Hematopoietic multipotent progenitor cell treated with erythropoietin and hydrocortisone succinate and interleukin-3 and kit ligand, for 6 days (in vitro differentiated cells): ENCODE measurements at places on chromosomes 5 and 9.

DNA sequence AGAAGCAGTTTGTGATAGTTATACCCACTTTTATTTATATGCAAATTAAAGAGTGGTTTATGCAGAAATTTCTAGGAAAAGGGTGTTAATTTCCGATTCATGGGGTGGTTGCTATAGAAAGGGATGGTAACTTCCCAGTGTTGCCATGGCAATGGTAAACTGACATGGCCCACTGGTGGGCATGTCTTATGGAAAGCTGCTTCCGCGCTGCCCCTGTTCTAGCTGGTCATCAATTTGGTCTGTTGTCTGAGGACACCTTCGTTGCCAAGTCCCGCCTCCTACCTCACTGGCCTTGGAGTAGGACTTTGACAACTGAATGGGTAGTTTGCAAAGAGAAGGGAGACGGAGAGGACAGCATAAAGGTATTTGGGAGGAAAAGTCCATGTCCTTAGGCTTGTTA lies 74.0 kb upstream of the SMIM23 start:
- no peak for DNase-seq

- DNase-seq: no peak
Observed at GRCh38 chr5:2374703-2375102, 376.8 kb downstream of the IRX2 start.

GRCh38 chr9:36813154-36813553 lies 220.9 kb downstream of the PAX5 start:
- no peak for DNase-seq

GRCh38 chr5:173672891-173673290 lies 56.4 kb upstream of the BOD1 start:
- no peak for DNase-seq

- DNase-seq: peak; percentile 49
Observed at GRCh38 chr5:95835682-95836385, 13.3 kb upstream of the GLRX start.

- peak; percentile 44 for DNase-seq
Observed at GRCh38 chr5:135559354-135559753, 19.4 kb downstream of the CXCL14 start.

DNA sequence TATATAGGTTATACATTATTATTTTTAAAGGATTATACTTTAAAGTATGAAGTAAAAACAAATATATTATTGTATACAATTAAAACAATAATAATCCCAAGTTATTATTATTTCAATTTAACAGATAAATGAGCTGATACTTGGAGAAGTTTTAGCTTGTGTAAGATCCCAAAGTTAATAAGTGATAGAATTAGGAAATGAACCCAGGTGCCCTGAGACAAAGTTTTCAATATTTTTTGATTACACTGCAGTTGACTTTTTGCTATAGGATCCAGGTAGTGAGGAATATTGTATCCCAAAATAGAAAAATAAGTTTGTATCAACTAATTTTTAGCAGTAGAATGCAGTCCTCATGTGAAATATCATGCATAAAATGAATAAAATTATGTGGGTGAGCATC lies 543.2 kb upstream of the ZNF608 start:
- no peak for DNase-seq
